ENCODE measurements at places on chromosomes 4 and X.

DNA sequence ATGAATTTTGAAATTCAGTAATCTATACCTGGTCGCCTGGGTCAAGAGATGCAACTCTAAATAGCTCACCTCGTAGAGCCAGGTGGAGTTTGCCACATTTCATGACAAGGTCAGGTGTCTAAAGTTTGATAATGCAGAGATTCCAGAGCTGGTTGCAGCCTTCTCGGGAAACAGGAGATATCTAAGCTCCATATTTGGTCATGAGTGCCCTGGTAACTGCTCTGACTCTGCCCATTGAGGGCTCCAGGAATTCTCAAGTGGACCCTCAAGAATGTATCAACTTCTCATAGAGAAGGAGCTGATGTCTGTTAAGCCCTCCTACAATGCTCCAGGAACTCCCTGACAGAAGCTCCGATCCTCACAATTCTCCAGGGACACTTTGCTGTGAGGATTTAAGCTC is 33.2 kb upstream of the TSPAN5 start:
- DNase-seq = no peak

GRCh38 chr4:133081246-133081645 is 67.8 kb upstream of the PCDH10 start:
- no peak for DNase-seq

DNA sequence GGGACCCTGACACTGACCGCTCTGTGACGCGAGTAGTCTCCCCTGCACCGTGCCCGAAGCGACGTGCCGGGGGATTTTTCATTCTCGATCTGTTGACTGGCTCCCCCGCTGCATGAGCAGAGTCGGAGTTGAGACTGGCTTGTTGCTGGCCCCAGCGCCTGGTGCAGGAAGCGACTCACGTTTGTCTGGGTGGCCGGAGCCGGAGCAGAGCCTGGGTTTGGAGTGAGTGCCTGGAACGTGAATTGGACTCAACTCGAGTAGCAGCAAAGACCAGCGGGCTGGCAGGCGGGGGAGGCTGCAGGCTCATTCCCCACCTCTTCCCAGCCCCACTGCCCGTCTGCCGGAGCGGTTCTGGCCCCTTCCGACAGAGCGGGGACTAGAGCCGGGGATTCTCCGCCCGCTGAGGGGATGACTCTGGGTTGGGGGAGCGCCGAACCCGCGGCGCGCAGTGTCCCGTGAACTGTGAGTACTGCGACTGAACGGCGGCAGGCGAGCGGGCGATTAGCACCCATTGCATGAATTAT is 554 bp downstream of the PCDH7 start:
- DNase-seq = no peak

DNA sequence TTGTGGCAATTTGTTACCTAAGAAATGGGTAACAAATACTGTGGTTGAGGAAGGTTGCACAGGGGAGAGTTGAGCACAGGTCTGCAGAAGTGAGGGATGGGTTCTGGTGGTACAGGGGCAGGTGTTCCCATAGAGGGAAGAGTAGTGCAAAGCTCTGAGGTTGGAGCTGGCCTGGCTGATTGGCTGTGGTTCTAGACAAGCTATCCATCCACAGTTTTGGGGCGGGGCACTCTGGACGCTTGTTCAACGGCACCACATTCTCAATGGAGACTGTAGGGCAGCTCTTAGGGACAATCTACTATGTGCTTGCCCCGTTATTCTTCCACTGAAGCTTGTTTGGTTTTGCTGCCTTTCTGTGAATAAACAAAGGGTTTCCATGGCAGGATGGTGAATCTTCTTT is 35.4 kb downstream of the NAT8L start:
- no peak for DNase-seq

DNA sequence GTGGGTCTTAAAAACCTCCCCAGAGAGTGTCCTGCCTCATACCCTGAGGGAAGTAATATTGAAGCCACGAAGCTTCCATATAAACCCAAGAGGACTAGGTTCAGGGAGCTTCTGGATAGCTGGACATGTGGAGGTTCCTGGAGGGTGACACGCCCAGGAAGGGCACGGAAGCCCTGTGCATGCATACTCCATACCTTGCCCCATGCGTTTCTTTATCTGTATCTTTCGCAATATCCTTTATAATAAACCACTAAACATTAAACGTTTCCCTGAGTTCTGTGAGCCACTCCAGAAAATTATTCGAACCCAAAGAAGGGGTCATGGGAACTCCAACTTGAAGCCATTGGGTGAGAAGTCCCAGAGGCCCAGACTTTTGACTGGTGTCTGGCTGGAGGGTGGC is 45.7 kb upstream of the HPF1 start:
- no peak for DNase-seq

DNA sequence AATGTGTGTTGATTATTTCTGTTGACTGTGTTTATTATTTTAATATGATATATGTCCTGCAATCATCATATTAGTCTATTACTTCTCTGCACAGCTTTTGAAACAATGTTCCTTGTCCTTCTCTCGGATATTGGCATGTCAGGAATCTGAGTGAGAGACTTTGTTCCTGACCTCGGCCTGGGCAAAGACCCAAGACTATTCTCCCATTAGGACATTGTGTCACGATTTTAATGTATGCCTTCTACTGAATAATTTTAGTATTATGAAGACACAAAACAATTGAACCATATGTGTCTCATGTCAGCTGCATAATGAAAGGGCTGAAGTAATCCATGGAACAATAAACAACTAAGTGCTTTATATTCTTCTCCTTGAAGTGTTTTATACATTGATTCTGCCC is 580.8 kb upstream of the TENM3 start:
- no peak for DNase-seq

GRCh38 chrX:9033586-9033985 is 341 bp downstream of the FAM9B start:
- no peak for DNase-seq

DNA sequence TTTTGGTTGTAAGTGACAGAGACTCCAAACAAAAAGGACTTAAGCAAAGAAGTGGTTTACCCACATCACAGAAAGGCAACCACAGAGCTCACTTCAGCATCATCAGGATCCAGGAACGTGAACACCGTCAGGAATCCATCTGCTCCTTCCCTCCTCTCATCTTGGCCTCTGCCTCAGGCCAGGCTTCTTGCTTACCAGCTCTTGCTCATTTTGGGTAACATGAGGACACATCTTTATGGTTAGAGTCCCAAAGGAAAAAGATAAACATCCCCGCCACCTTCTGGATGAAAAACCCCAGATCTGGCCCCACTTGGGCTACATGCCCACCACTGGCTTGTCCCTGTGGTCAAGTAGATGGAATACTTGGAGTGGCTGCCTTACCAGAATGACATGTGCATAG is 176.8 kb upstream of the RPL34 start:
- DNase-seq = no peak

GRCh38 chr4:2723751-2724150 is 32.4 kb downstream of the TNIP2 start:
- no peak for DNase-seq

DNA sequence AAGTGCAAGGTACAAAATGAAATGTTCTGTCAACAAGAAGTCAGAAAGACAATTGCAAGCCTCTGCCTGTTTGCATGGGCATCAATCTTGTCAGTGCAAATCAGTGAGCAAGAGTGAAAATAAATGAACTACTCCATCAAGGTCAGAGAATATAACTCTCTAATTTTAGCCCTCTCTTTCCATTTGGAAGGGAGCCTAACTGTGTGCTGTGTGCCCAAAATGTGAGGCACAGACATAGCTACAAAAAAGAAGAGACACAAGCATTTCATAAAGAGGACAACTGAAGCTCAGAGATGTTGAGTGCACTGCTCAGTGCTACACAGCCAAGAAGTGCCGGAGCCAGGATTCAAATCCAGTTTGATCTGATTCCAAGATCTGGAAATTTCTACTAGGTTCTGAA is 114.3 kb downstream of the SLC2A9 start:
- no peak for DNase-seq

- no peak for DNase-seq
Measured at GRCh38 chr4:147580396-147580795, 36.8 kb upstream of the TMEM184C start.

GRCh38 chr4:146567396-146567795 is 45.7 kb upstream of the SLC10A7 start:
- no peak for DNase-seq
